ENCODE measurements at places on chromosomes 5 and 9.

- no peak for DNase-seq
These were observed 16.6 kb downstream of the OTULINL start for GRCh38 chr5:14598225-14598624.

GRCh38 chr5:15575666-15576065 is 75.7 kb downstream of the FBXL7 start:
- DNase-seq, result peak; percentile 83

GRCh38 chr5:93681432-93681831 is 60.0 kb downstream of the POU5F2 start:
- no peak for DNase-seq

DNA sequence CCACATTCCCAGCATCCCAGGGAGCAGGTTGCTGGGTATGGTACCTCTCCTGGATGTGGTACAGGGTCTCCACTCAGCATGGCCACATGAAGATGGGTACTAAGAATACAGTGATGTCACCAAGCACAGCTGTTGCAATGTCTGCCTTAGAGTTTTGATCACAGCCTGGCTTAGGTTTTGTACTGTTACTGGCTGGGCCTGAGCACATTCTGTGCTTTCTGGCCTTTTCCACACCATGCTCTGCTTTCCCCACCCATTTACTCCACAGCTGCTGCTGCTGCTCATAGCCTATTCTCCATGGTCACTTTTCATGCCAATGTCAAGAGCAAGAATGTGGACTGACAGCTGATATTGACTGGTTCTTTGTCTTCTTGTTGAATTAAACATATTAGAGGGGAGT is 481.9 kb downstream of the ARHGEF28 start:
- DNase-seq, result no peak

GRCh38 chr9:116230051-116230632 is 76.6 kb downstream of the PAPPA start:
- DNase-seq, result no peak

- DNase-seq, result peak; percentile 36
These were observed 18.3 kb upstream of the NDST1 start for GRCh38 chr5:150489360-150490295.

DNA sequence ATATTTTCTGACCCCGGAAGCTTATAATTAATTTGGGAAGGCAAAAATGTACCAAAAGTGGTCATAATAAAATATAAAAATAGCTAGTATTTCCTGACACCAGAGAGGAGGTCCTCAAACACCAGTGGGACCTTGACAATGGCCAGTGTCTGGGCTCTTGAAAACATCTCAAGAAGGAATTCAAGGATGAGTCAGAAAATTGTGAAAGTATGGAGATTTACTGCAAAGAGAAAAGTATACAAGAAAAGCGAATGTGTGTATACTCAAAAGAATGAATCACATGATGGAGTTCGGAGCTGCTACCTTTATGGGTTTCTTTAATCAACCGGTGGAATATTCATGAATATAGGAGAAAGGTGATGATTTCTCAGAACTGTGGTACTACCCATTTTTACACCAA is 1709.0 kb upstream of the WWC1 start:
- no peak for DNase-seq

GRCh38 chr5:60417500-60418181 is 282.3 kb downstream of the DEPDC1B start:
- DNase-seq, result no peak

GRCh38 chr5:33433303-33434240 is 7.2 kb upstream of the TARS1 start:
- DNase-seq, result peak; percentile 73

DNA sequence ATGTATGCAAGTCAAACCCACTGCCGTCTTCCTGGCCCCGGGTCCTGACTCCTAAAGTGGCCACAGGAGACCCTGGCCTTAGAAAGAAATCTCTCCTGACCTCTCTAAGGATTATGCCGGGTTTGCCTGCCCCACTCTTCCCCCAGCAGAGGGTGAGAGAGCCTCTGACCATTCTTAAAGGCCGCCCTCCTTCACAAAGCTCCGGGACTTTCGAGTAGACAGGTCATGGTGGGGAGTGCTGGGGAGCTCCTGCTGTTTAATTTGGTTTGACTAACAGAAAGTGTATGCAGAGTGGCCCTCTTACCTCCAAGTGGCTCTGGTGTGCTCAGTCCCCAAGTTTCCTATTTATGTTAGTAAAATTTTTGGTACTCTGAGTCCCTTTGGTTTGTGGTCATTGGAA is 111.8 kb downstream of the LRRC70 start:
- DNase-seq, result no peak

DNA sequence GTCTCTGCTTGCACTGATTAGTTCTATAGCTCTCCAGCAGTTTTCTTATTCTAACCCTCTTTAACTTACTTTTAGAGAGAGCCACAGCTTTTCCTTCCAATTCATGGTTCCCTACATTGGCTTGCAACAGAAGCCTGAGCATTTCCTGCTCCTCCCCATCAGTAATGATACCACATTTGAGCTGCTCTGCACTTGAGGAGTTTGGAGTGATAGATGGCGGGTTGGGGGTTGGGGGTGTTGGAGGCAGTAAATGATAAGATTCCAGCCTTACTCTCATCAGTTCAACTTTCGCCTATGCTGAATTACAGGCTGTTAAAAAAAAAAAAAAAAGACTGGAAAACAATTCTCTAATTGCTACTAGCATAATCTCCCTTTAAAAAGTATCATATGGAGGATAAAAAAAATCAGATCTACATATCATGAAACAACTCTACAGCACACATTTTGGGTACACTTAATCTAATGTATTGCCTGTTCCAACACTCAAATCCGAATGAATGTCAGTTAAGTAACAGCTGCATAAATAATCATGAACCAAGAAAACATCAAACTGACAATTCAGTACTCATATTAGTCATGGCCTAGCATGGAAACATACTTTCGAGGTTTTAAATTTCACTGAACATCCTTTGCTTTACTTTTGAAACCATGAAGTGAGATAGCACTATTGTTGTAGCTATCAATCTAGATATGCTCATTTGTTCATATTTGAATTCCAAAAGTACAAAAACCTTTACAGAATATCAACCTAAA is 224.7 kb downstream of the NFIB start:
- DNase-seq, result no peak

DNA sequence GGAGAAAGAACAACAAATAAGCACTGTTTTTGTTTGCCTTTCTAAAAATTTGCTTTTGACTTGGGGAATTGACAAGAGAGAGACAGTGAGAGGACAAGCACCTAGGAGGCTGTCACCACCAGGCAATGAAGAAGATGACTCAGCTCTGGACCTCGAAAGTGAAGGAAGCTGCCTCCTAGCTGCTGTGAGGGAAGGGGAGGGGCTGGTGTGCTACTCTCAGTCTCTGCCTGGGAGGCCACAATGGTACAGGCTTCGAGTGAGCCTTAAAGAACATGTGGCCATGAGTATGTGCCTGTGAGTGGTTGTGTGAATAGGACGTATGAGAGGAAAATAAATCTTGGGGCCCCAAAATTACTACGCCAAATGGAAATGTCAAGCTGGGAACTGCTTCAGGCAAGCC is 7.1 kb upstream of the PLK2 start:
- DNase-seq, result peak; percentile 30

DNA sequence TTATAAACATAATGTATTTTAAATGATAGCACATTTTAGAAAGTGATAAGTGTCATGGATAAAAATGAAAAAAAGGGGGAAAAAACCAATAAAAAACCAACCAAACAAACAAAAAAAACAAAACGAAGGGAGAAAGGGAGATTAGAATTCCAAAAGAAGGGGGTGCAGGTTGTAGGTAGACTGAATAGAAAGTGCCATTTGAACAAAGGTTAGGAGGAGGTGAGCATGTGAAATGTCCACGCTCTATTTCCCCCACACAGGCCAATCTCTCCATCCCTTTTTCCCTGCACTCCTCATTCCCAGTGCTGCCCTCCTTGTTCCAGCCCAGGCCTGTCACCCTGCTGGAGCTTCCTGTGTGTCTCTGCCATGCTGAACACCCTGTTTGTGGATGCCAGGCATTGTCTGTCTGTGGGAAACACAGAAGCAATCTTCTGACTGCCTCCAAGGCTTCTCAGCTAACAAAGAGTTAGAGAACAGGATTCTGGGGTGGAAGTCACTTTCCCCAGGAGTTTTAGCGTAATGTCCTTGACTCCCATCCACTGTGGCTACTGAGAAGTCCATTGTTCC is 138.8 kb downstream of the ADAMTS16 start:
- DNase-seq, result no peak

GRCh38 chr9:92592537-92592936 is 56.7 kb upstream of the ECM2 start:
- no peak for DNase-seq

- no peak for DNase-seq
These were observed 82.9 kb downstream of the COL23A1 start for GRCh38 chr5:178507151-178507932.

- DNase-seq, result no peak
These were observed 869.4 kb upstream of the NUDT12 start for GRCh38 chr5:104431981-104432380.

- peak; percentile 19 for DNase-seq
These were observed 39.1 kb downstream of the SH3RF2 start for GRCh38 chr5:145975361-145976066.

GRCh38 chr9:6441269-6441668 is 28.3 kb downstream of the UHRF2 start:
- peak; percentile 24 for DNase-seq

GRCh38 chr9:134099123-134099761 is 31.4 kb upstream of the BRD3 start:
- peak; percentile 39 for DNase-seq

DNA sequence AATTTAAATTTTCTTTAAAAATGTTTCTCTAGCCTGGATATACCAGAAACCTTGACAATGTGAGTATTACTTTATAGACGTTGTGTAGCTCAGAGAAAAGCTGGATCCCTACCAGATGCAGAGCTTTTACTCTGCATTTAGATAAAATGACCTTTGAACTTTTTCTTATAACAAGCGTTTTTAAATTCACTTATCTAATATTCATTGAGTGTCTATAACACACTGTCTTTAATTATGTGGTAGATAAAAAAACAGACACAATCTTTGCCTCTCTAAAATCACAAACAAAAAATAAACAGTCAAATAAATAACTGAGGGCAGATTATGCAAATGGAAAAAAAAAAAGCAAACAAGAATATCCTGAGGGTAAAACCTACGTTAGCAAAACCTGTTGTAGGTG is 773.6 kb downstream of the CDH12 start:
- no peak for DNase-seq

DNA sequence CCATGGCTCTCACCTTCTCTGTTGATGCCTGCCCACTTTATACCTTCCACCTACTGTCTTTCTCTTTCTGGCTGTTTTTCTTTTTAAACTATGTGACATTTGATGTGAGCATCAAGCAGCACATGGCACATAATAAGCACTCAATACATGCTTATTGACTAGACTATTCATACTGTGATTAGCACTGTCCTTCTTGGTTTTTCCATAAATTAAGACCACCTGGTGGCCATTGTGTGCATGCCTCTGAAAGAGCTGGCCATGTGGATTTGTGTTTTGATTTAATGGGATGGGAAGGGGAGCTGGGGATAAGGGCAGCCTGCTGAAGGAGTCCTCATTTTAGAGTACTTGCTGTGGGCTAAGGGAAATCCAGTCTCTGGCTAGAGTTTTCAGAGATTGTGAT is 79.4 kb downstream of the ARHGEF28 start:
- no peak for DNase-seq

GRCh38 chr5:129082225-129083136 is 12.1 kb upstream of the ISOC1 start:
- DNase-seq, result no peak

All from AG10803 (cell line).